ENCODE measurements at places on chromosomes 11 and 22.

- no peak for DNase-seq
Measured at GRCh38 chr22:45583504-45583903, 80.8 kb downstream of the FBLN1 start.

DNA sequence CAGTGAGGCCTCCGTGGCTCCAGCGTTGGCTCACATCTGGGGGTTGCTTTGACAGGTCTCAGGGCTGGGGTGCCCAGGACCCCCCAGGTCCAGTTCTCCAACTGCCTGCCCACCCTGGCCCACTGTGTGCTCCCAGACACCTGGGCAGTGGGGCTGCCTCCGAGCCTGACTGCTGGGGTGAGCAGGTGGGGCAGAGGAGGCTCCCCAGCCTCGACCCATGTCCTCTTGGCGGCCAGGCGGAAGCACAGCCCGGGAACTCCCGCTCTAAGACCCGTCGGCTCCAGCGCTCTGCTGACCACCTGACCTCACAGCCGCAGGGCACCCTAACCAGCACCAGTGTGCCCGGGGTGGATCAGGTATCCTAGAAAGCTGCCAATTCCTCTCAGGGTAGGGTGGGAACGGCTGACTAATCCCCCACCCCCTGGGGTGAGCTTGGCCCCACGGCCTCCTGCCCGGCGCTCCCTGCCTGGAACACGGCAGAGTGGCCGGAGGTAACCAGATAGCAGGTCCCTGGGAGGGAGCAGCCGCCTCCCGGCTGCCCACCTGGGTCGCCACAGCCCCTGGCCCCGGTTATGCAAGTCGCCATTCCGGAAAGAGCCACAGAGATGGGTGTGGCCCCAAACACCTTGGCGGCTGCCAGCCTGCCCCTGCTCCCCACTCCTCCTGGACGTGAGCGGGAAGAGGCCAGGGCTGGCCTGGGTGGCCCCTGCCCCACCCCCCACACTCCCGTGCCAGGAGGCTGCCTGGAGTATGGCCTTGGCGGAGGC is 19.2 kb upstream of the MUC5B start:
- DNase-seq: peak; percentile 55

DNA sequence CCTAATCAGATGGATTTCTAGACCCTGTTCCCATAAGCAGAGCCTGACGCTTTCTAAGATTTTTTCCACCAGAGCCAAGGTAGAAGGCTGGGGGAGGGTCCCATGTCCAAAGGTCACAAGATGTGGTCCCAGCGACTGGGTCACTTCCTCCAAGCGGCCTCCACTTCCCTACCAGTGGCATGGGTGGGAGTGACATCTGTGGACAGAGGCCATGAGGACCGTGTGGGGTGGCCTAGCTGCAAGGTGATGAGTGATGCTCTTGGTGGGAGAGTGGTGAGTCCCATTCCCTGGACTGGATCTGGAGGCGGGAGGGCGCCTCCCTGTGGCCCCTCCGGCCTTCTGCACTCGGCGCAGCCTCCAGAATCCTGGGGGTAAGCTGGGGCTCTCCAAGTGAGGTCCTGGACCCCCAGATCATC is 32.4 kb upstream of the PRR5 start:
- DNase-seq: no peak

DNA sequence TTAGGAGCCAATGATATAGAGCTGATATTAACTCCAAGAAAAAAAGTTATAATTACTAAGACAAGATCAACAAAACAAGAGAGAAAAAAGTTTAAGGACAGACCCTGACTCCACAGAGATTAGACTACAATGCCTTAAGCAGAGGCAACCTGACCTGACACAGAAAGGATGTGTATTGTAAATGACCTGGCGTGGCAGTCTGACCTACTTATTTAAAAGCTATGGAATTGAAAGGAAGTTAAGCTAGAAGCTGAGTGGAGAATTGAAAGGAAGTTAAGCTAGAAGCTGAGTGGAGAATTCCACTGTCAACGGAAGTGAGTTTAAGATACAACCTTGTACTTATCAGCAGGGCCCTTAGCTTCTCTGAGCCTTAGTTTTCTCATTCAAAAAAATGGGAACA is 885.4 kb downstream of the OPCML start:
- DNase-seq: no peak

- no peak for DNase-seq
Measured at GRCh38 chr11:64638018-64638665, 47.1 kb downstream of the SLC22A12 start.

DNA sequence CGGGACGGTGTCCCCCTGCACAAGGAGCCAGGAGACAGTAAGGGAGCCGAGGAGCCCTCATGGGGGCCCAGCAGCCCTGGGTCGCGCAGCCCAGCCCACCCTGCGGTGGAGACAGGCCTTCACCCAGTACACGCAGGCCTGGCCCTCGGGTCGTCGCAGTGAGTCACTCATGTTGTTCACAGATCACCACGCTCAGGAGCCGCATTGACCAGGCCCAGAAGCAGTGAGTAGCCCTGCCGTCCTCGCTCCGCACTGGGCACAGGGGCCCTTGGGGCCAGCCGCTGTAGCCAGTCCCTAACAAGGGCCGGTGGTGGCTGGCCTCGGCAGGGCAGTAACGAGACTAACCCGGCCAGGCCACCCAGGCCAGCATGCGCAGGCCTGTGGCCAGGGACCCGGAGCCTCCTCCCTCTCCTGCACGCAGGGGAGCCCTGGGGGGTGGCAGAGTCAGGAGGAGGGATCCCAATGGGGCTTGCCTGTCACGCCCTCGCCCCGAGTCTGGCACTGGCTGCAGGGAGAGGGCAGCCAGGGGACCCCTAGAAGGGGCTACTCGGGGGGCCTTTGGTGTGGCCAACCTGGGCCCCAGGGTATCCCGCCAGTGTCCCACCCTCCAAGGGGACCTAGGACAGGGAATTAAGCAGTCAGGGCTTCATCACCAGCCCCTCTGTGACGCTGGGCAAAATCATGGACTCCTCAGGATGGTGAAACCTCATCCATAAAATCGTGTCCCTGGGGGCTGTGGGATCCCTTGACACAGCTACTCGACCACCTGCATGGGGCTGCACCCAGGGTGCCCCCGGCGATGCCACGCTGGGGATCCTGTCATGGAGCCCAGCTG is 10.1 kb upstream of the MRPL23 start:
- no peak for DNase-seq

DNA sequence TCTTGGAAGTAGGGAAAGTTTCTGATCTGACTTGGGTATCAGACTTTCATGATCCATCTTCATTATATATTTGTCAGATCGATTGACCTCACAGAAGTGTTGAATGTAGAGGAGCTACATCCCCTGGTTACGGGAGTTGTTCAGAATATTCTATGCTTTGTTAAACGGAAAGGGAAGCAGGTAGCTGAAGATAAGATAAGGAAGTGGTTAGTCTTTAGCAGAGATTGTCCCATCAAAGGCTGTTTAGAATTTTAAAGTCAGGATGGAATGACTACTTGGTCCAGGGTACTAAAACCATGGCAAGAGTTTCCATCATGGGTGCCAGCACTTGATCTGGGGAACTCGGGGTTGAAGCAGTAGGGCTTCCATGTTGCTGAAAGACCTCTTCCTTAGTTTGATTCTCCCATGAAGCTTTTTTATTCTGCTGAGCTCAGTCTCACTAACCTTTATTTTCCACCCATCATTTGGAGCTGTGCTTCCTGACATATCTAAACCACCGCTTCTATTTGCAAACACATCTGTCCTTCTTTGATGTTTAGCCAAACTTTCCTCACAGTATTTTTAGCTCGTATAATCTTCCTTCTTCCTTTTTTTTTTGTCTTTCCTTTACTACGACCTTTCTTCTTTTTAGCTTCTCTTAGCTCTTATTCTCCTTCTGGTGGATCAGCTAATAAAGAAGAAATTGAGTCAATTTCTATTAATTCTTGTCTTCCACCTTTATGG is 4.0 kb upstream of the C22orf31 start:
- no peak for DNase-seq

DNA sequence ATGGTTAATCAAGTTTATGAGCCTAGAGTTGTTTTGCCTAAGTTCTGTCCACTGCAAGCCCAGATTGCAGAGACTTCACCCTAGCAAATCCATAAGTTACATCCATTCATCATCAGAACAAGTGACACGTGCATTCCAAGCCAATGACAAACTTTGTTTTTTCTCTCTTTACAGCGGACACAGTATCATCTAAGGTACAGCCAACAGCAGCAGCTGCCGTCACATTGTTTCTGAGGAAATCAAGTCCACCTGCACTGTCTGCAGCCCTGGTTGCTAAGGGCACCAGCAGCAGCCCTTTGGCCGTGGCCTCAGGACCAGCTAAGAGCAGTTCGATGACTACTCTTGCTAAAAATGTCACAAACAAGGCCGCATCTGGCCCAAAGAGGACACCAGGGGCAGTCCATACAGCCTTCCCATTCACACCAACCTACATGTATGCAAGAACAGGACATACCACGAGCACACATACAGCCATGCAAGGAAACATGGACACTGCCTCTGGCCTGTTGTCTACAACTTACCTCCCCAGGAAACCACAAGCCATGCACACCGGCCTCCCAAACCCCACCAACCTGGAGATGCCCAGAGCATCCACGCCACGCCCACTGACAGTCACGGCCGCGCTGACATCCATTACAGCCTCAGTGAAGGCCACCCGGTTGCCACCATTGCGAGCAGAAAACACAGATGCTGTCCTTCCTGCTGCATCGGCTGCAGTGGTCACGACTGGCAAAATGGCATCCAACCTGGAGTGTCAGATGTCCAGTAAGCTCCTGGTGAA is 155.8 kb downstream of the C11orf91 start:
- no peak for DNase-seq

DNA sequence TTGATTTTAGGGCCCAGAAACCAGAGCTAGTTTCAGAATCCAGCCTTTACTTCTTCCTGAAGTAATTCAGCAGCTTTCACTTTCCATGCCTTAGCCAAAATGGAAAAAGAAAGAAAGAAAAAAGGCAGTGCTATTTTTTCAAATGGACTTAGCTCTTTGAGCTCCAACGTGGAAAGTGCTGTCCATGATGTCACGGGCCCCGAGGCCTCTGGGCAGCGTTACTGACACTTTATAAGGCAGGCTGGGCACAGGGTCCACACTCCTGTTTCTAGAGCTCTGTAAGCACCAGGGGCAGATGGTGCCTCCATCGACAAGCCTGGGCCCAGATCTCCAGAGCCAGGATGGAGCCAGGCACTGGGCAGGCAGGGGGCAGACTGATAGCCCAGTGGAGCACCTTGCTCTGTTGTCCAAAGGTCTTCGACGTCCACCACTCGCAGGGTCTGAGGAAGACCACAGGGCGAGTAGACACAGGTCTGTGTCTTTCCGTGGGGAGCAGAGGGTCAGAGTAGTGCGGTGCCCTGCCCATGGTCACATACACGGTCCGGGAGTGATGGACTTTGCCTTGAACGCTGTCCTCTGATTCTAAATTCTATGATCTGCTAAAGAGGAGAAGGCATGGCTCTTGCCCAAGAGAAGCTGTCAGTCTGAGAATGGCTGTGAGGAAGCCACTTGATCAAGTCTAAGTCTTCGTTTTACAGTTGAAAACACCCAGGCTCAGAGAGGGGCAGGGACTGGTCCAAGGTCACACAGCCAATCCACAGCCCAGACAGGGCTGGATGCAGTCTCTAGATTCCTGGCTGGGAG is 22.0 kb upstream of the WNT11 start:
- DNase-seq: no peak

DNA sequence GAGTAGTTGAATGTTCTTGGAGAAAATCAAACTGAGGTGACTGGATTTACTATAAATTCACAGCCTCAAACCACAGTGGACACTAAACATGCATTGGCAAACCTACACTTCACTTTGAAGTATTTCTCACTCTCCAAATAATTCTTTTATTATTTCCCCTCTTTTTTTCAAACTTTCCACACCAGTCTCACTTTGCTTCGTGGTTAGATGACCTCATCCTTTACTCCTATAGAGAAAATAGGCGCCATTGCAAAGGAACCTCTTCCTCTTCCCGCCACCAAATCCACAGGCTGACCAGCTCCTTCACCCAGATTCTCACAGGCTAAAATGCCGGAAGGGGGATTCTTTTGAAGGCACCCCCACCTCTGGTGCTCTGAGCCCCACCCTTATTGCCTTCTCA is 33.4 kb downstream of the HTR3A start:
- DNase-seq: no peak

DNA sequence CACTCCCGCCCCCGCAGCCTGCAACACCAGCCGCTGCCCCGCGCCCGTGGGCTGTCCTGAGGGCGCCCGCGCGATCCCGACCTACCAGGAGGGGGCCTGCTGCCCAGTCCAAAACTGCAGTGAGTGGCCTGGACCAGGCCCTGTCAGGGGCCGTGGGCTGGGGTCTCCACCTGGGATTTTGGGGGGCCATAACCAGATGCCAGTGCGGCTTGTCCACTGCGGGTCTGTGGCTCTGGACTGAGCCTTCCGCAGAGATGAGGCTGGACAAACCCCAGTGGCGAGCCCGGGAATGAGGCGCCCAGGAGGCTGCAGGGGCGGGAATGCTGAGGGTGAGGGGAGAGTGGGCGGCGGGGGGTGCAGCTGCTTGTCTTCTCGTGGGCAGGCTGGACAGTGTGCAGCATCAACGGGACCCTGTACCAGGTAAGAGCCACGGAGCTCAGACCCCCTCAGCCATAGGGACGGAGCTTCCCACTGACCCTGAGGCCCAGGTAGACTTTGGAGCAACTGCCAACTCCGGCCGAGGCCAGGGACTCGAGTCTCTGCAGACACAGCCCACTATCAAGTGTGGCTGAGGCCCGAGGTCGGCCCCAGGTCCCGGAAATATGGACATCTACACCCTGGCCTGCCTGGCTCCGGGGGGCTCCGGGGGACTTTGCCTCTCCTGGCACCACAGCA is 24.8 kb upstream of the MUC5B start:
- DNase-seq: peak; percentile 53

DNA sequence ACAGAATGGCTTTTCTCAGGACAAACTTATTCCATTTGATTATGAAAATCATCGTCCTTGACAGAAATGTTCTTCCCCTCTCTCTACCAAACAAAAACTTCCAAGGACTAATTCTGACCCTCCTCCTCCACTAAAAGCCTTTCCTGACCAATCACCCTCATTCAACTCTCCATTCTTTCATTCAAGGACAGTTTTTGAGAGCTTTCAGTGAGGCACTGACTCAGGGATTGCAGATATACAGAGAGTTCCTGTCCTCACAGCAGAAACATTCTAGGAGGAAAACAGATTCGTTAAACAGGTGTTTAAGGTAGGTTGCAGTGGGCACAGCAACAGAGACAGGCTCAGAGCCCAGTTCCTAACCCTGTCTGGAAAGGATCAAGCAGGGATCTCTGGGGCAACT is 41.5 kb downstream of the OR4D9 start:
- no peak for DNase-seq

GRCh38 chr22:41636467-41636866 is 15.4 kb downstream of the XRCC6 start:
- DNase-seq: no peak
